ENCODE measurements at places on chromosomes 1 and 21. TPM values are rescaled to one million over a fixed set of nuclear protein-coding genes. Genes with fewer than 3 reads are reported as not detected.

- H3K4me1 ChIP-seq = no peaks in the 10 kb centered on the region
- DNase-seq = no peak
- no peak overlapping the region for H3K27ac ChIP-seq
- no peaks in the 10 kb centered on the region for H3K27me3 ChIP-seq
These were observed 315.0 kb downstream of the TGFB2 start for GRCh38 chr1:218659911-218660677.

The CR1 gene
- 23.9 TPM for total RNA-seq

The TMPRSS15 gene
- not detected for total RNA-seq

- no peaks in the 10 kb centered on the region for H3K4me1 ChIP-seq
- DNase-seq = no peak
- no peak overlapping the region for H3K27ac ChIP-seq
- H3K36me3 ChIP-seq = no peaks in the 10 kb centered on the region
- no peak overlapping the region for H3K4me3 ChIP-seq
- no peaks in the 10 kb centered on the region for H3K27me3 ChIP-seq
These were observed 193.9 kb upstream of the SNX7 start for GRCh38 chr1:98467586-98467985.

DNA sequence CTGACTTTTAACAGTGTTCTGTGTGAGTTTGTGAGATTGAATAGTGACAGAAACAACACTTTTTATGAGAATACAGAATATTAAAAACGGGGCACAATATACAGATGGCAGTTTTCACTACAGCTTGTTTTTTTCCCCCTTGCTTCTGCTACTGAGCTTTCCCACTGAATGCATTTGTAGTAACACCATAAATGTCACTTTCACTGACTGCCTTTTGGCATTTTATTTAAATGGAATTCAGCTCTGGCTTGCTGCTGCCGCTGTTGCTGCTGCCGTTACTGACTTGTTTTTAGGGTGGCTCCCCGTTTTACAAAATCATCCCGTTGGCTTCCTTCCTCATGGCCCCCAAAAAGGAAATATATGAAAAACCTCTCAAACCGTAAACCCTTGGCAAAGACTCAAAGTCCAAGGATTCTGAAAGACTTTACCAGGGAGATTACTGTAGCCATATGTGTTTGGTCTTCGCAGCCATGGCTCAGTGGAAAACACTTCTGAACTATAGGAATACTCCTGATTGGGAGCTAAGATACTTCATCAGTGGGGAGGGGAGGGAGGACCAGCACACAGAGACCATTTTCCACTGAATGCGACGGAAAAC, 151.0 kb downstream of the NUF2 start:
- no peak overlapping the region for H3K4me3 ChIP-seq
- H3K27me3 ChIP-seq = no peaks in the 10 kb centered on the region
- no peaks in the 10 kb centered on the region for H3K4me1 ChIP-seq
- H3K27ac ChIP-seq = no peak overlapping the region
- no peaks in the 10 kb centered on the region for H3K36me3 ChIP-seq

The TRIM17 gene
- not detected for total RNA-seq

All from Peyer's patch (tissue), 4 donors.